ENCODE measurements at places on chromosomes 1 and 21. TPM values are rescaled to one million over a fixed set of nuclear protein-coding genes. Genes with fewer than 3 reads are reported as not detected.

DNA sequence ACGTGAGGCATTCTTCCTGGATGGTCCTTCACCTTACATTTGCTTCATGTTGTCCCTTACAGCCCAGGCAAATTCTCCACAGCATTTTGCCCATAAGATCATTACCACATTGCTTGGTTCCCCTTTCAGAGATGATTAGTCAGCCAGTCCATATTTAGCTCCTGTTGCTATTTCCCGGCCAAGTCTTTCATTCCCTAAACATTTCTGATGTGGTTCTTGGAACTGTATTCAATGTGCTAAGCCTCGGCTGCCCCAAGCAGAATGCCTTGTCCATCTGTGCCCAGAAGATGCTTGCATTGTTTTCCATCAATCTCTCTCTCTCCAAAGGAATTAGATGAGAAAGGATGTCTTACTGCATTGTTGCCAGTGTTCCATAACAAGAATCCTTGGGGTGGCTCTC lies 420.9 kb upstream of the CAMK1G start:
- no peak overlapping the region for H3K27ac ChIP-seq
- peaks cover 8% of the 10 kb centered on the region for H3K4me1 ChIP-seq
- no peaks in the 10 kb centered on the region for H3K27me3 ChIP-seq
- DNase-seq: no peak
- H3K36me3 ChIP-seq: no peaks in the 10 kb centered on the region
- H3K4me3 ChIP-seq: no peak overlapping the region

DNA sequence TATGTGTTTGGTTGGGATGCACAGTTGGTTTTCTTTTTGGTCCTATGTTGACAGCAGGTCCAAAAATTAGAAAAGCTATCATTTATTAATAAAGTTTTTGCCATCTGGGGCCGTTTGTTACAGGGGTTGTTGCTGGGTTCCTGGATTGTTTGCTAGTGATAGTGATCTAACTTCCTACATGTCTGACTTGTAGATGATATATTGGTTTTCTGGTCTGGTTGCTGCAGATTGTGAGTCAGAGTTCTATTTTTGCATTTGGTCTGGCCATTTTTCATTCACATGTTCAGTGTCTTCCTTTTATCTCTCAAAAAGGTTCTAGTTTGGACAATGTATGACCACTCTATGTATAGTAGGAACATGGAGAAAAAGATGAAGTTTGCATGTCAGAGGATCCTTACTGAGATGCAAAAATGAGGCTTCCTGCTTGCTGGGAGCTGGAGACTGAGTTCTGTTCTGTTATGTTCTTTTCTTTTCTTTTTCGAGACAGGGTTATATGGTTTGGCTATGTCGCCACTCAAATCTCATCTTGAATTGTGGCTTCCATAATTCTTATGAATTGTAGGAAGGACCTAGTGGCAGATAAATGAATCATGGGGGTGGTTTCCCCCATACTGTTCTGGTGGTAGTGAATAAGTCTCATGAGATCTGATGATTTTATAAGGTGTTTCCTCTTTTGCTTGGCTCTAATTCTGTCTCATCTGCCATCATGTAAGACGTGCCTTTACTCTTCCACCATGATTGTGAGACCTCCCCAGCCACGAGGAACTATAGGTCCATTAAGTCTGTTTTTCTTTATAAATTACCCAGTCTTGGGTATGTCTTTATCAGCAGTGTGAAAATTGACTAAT lies 4.2 kb upstream of the NVL start:
- H3K4me1 ChIP-seq: no peaks in the 10 kb centered on the region
- H3K4me3 ChIP-seq: no peak overlapping the region
- H3K27me3 ChIP-seq: no peaks in the 10 kb centered on the region
- H3K27ac ChIP-seq: no peak overlapping the region

- no peak overlapping the region for H3K4me3 ChIP-seq
- peaks cover 42% of the 10 kb centered on the region for H3K4me1 ChIP-seq
- no peak for DNase-seq
- H3K36me3 ChIP-seq: no peaks in the 10 kb centered on the region
- no peaks in the 10 kb centered on the region for H3K27me3 ChIP-seq
These were observed 8.2 kb downstream of the ADGRB2 start for GRCh38 chr1:31755850-31756492.

GRCh38 chr1:245772325-245772724 lies 617.5 kb downstream of the KIF26B start:
- H3K4me1 ChIP-seq: peaks cover 19% of the 10 kb centered on the region
- DNase-seq: no peak
- no peaks in the 10 kb centered on the region for H3K27me3 ChIP-seq
- peak overlapping the region; percentile 11 for H3K27ac ChIP-seq
- H3K4me3 ChIP-seq: no peak overlapping the region

The CLEC20A gene
- total RNA-seq: not detected

GRCh38 chr1:222767152-222767571 lies 30.2 kb downstream of the FAM177B start:
- no peaks in the 10 kb centered on the region for H3K4me1 ChIP-seq
- DNase-seq: no peak
- no peaks in the 10 kb centered on the region for H3K36me3 ChIP-seq
- no peak overlapping the region for H3K4me3 ChIP-seq
- no peak overlapping the region for H3K27ac ChIP-seq
- no peaks in the 10 kb centered on the region for H3K27me3 ChIP-seq

- no peaks in the 10 kb centered on the region for H3K27me3 ChIP-seq
- H3K27ac ChIP-seq: peak overlapping the region; percentile 13
- peaks cover 6% of the 10 kb centered on the region for H3K4me1 ChIP-seq
- no peak for DNase-seq
- H3K4me3 ChIP-seq: no peak overlapping the region
- H3K36me3 ChIP-seq: no peaks in the 10 kb centered on the region
These were observed 127.2 kb downstream of the LACTBL1 start for GRCh38 chr1:22845398-22845935.

GRCh38 chr1:184214128-184214527 lies 162.6 kb downstream of the TSEN15 start:
- no peaks in the 10 kb centered on the region for H3K27me3 ChIP-seq
- no peak for DNase-seq
- no peak overlapping the region for H3K27ac ChIP-seq
- H3K4me1 ChIP-seq: peaks cover 3% of the 10 kb centered on the region

The FMO1 gene
- 79.6 TPM for total RNA-seq

The CRYBG2 gene
- 7.1 TPM for total RNA-seq

The WDR4 gene
- 4.2 TPM for total RNA-seq
